ENCODE measurements at places on chromosomes 3 and 15.

DNA sequence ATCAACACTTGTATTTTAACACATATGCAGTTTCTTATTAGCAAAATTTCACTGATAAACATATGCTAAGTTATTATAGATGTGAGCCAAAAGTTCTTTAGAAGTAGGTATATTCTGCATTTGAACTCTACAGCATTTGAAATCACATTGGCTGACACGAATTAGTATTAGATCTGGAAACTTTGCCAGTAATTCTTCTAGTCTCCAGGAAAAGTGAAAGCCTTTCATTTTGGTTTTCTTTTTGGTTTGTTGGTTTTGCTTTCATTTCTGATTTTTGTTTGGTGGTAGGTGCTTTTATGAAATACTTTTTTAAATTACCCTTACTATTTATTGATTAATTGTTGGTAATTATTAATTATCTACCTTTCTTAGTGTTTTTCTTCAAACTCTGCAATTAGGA, 72.9 kb downstream of the RBMS3 start:
- no peak for DNase-seq

GRCh38 chr3:16286751-16287543, 21.9 kb downstream of the OXNAD1 start:
- no peak for DNase-seq

DNA sequence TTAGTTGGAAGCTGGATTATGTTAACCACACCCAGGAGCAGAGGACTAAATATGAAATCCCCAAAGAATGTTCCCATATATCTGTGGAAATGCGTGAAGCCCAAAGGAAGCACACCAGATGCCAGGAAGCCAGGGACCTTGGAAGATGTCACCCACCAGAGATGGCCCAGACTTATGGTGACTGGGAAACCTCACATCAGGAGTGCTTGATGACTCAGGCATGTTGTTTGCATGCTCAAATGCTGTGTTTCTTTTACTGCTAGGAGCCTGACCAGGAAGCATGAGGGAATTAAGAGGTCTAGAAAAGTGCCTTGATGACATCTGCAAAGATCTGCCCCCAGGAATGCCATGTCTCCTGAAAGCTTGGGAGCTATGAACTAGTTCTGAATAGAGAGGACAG, 109.0 kb upstream of the SLC2A2 start:
- no peak for DNase-seq

GRCh38 chr3:186642014-186642413, 1.8 kb downstream of the FETUB start:
- DNase-seq: no peak

GRCh38 chr3:173753593-173753992, 356.0 kb downstream of the NLGN1 start:
- no peak for DNase-seq

GRCh38 chr3:153260681-153261080, 98.7 kb downstream of the RAP2B start:
- no peak for DNase-seq

- peak; percentile 44 for DNase-seq
Measured at GRCh38 chr15:64634027-64634426, 141.4 kb downstream of the RBPMS2 start.

DNA sequence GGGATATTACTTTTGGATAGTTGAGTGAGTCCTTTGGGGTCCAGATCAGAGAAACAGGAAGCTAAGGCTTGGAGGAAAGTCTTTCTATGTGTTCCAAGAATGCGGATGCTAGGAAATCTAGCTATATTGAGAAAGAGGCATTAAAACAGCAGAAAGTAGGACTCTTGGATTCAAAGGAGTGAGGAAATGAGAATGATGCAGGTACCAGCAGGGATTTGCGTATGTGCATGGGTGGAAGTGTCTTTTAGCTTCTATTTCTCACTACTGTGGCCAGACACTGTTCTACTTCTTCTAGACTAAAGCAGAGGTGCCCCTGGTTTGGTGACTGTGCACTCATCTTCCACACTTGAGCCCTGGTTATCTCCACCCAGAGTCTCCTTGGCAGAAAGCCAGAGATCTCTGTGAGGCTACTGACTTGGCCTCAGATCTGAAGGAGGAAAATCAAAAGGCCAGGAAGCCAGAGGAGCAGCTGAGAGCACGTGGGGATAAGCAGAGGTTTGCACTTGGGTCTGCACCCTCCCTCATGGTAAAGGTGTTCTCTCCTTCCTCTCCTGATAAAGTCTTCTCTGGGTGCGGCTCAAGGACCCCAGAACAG, 44.3 kb downstream of the ATP2B2 start:
- no peak for DNase-seq

GRCh38 chr3:72351536-72351935, 496.7 kb downstream of the SHQ1 start:
- DNase-seq: no peak

DNA sequence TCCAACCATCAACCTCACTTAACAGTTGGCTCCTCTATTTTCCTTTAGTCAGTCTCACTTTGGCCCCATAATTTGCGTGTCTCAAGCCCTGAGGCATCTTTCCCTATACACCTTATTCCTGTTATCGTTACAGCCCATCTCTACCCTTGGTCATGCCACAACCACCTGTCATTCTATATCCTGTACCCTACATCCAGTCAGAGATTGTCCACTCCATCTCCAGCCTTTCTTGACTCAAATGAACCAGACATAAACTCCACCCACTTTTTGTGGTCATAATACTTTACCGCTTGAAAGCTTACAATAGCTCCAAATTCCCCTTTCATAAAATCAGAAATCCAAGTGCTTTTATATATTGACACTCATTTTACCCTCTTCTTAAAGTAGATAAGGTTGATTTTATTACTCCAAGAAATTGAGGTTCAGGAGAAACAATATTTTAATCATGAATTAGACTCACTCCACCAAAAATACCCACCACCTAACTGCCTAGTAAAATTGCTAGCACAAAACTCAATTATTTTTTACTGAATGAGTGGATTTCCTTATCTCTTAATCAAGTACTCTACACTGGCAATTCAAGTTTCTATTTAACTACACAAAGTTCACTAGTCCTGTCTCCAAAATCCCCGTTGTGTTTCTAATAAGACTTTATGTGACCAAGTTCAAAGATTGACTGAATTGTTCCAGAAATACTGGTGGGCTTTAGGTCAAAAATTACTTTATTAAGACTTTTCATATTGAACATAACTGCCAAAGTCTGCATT, 9.1 kb downstream of the CCR4 start:
- no peak for DNase-seq

GRCh38 chr3:137062250-137062649, 104.5 kb downstream of the IL20RB start:
- DNase-seq: no peak

DNA sequence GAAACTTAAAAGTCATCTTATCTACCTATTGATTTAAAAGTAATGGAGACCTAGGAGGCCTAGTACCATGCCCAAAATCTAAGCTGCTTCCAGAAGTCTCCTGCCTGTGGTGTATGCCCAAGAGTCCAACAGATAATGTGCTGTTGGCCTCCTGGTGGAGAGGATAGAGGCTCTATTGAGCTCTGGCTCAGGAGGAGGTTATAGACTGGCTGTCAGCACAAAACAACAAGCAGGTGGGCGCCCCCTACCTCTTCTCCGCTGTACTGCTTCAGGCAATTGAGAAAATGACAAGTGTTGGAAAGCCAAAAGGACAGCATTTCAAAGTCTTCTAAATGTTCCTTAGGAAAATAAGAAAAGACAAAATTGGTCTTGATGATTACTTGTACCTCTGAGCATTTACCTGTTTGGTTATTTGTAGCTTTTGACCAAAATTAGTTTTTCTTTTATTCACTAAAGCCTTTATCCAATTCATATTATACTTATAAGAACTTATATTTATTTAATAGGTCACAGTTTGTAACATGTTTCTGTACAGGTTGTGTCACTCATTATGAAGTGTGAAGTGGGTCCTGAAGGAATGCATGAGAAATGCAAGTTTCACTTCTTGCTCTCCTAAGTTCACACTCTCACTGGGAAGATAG, 17.2 kb upstream of the GNB5 start:
- DNase-seq: peak; percentile 65

- no peak for DNase-seq
Measured at GRCh38 chr3:52120556-52121463, 33.4 kb downstream of the POC1A start.

- no peak for DNase-seq
Measured at GRCh38 chr15:73922186-73923151, 3.8 kb upstream of the LOXL1 start.

DNA sequence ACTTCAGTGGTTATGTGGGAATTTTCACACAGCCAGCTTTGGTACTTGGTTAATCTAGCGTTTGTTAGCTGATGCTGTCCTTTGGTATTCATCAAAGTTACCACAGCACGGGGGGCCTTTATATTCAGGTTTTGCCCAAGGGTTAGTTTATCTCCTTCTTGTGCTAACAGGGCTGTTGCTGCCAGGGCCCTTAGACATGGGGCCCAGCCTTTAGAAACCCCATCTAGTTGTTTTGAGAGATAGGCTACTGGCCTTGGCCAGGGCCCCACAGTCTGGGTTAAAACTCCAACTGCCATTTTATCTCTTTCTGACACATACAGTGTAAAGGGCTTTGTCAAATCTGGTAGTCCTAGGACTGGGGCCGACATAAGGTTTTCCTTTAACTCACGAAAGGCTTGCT, 7.5 kb upstream of the DNAAF4 start:
- no peak for DNase-seq

DNA sequence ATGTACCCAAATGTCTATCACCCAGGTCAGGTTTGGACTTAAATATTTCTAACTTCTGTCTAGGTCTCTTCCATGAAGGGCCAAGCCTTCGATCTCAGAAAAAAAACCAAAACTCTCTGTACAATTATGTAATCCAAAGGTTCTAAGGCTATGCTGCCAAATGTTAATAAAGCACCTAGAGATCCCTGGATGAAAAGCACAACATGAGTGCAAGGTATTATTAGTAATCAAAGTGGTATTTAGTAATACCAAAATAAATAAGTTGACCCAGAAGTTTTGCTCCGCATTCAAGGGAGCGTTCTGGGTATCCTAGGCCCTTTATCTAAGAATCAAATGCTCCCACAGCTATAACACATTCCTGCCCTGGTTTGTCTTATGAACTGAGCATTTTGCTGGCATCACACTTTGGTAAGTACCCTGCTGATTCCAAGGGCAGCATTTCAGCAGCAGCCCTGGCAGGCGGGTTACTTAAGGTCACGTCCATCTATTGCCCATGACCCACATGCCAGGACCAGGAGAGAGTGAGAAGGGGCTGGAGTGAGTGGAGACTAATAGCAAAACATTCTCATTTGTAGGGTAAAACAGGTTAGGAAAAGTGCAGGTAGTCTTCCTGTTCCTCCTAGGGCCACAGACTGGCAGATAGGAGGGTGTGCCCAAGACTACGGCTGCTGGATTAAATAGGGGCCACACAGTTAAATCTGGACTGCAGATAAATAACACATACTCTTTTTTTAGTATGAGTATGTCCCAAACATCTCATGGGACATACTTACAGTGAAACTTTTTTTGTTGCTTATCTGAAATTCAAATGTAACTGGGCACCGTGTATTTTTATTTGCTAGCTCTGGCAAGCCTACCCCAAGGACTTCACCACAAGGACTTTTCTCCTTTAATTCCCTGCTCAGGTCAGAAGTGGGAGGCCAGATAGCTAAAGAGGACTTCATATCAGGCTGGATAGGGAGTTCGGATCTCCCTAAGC, 76.0 kb upstream of the SNRK start:
- DNase-seq: no peak

DNA sequence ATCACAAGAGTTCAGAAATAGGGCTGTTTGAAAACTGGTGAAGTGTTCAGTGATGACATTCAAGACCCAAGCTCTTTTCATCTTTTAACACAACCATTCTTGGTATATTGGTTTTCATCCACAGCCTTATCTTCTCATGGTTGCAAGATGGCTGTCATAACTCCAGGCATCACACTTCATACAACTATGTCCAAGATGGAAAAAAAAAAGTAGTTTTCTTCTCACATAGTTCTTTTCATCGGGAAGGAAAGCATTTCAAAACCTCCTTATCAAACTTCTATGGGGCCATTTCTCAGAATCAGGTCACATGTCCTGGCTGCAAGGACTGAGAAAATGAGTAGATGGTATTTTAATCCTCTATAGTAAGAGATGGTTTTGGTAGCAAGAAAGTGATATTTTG, 21.1 kb upstream of the MFSD1 start:
- DNase-seq: no peak

DNA sequence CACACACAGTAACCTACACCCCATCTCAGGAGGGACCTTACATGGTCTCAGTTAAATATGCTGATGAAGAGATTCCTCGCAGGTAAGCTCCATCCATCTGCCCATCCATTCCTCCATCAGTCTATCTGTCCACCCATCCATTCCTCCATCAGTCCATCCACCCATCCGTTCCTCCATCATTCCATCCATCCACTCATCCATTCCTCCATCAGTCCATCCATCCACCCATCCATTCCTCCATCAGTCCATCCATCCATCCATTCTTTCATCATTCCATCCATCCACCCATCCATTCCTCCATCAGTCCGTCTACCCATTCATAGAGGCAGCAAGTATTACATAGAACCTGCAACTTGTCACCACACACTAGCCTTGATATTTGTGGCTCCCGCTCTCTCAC, 77.9 kb downstream of the DNASE1L3 start:
- DNase-seq: no peak

GRCh38 chr3:30313840-30314239, 292.6 kb upstream of the TGFBR2 start:
- no peak for DNase-seq

- DNase-seq: no peak
Measured at GRCh38 chr3:86973440-86973839, 17.5 kb downstream of the VGLL3 start.

GRCh38 chr3:20280257-20280656, 94.3 kb upstream of the SGO1 start:
- DNase-seq: no peak

DNA sequence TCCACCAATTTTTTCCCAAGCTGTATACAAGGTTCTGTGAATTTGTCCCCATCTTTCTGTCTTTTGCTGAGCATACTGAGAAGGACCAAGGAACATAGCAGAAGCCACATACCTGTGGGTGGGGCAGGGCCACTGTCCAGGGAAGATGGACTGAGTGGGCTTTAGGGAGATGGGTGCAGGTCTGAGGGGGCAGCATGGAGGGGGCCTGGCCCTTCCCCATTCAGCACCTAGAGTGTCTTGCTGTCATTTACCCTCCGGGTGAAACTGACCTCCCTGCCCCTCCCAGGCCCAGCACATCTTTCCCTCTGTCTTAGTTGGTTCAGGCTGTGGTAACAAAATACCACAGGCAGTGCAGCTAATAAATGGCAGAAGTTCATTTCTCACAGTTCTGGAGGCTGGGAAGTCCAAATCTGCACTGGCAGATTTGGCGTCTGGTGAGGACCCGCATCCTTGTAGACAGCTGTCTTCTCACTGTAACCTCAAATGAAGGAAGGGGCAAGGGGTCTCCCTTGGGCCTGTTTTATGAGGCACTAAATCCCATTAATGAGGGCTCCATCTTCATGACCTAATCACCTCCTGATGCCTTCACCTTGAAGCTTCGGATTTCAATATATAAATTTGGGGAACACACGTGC, 180.0 kb upstream of the SMAD3 start:
- no peak for DNase-seq

DNA sequence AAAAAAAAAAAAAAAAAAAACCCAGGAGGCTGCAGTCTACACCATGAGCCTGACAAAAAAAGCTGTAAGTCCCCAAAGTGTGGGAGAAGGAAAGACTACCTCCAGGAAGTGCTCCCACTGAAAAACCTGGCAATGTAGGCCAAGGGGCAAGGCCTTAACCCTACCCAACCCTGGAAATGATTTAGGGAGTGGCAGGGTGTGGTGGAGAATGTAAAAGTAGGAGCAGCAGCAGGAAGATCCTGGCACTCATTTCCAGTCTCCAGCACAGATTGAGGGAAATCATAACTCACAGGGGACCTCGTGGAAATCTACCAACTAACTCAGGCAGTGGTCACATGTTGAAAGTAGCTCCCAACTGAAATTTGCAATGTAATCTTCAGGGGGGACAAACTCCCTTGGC, 839.5 kb downstream of the EPHA3 start:
- DNase-seq: no peak

GRCh38 chr3:81395739-81396513, 365.5 kb downstream of the GBE1 start:
- no peak for DNase-seq

Data from activated T-helper 2 cell treated with anti-CD3 and anti-CD28 coated beads, Interferon-gamma antibody, Interleukin-2, Interleukin-4, amounts not matched to agents 10 μg/mL and 5 μg/mL and 100 μg/mL, durations not matched to agents 14 hours and 24 hours and 36 hours (primary cell).